ENCODE measurements at places on chromosomes 2 and 18.
A peak's percentile ranks its signal among the peaks of the same experiment; 100 is the strongest.

DNA sequence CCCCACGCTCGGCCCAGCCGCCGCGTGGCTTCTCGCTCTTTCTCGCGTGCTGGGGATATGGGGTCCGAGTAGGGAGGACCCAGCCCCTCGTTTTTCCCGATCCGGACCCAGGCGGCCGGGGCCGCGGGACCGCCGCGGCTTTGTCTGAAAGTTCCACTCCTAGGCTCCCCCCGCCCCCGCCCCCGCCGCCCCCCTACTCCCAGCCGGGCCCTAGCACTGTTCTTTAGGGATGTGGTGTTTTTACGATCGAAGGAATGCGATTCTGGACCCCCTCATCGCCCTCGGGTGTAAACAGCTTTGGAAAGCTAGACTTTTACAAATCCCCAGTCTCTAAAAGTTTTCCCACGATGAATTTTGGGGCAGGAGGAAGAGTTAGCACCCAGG is 819 bp downstream of the TGIF1 start:
- no peak for ATAC-seq

- no peak for ATAC-seq
Measured at GRCh38 chr18:3051718-3052410, 38.9 kb upstream of the LPIN2 start.

DNA sequence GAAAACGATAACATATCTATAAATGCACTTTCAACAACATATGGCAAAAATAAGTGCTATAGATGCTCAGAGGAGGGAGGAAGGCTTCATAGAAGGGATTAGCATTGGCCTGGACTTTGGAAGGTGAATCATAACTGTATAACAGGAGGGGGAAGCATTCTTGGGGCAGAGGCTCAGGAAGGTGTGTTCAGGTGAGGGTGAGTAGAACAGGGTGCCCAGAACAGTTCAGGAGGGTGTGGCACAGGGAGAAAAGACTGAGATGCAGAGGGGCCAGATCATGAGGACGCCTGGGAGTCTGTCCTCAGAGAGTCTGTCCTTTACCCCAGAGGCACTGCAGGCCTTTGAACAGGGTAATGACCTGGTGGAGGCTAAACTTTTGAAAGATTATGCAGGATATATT is 29.3 kb upstream of the MEP1B start:
- no peak for ATAC-seq

GRCh38 chr2:190986221-190986953 is 27.6 kb downstream of the STAT1 start:
- ATAC-seq, result no peak

DNA sequence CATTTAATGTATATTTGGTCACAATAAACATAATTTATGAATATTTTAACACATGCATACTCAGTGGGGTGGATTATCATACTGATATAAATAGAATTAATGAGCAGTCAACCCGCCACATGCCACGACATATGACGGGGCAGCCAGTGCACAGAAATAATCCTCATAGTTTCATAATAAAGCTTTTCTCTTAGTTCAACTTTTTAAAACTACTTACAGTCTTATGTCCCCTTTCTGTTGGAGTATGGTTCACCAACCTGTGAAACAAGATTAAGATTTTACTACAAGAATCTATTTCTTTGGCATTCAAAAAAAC is 75.6 kb upstream of the ETAA1 start:
- no peak for ATAC-seq

GRCh38 chr18:23529604-23530003 is 26.3 kb downstream of the RMC1 start:
- ATAC-seq, result peak; percentile 68

DNA sequence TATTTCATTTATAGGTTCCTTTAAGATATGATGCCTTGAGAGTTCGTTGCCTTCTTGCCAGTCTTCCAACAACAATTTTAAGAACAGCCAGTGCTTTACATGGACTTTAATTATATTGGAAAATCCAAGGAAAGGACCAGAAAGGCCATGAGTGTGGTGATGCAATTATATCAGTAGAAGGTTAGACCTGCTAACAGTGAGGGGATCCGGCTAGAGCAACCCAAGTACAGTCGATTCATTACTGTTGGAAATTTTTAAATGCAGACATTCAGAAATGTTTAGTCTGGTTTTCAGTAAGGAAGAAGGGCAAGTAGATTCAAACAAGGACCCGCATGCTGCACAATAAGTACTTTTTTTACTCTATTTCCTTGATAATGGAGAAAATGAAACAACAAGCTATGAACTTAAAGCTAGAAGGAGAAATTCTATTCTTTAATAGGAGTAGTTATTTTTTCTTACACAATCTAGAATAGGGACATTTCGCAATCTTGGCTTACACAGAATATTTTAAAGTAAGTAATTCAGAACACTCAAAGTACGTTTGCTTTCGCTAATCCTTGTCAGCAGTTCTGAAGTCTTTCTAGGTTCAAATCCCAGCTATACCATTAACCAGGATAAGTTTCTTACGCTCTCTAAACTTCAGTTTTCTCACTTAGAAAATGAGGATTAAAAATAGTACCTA is 405.5 kb downstream of the MEIS1 start:
- peak; percentile 41 for ATAC-seq

GRCh38 chr2:62940697-62941096 is 109.9 kb upstream of the OTX1 start:
- ATAC-seq, result no peak

DNA sequence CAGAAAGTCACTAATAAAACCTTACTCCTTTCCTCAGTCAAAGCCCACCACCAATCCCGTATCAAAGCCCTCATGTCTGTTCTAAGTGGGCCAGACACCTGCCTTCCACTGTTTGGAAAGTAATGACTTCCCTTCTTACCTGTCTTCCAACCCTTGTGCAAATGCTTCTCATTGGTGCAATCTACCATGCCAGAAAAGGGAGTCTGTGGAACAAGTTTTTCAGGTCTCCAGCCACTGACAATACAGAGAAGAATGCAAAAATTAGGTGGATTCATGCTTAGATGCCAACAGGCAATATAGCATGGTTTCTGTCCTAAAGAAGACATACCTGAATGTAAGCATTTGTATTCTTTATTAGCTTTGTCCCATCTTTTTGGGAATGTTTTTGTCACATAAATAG is 1140.6 kb upstream of the LRRTM1 start:
- ATAC-seq, result no peak

DNA sequence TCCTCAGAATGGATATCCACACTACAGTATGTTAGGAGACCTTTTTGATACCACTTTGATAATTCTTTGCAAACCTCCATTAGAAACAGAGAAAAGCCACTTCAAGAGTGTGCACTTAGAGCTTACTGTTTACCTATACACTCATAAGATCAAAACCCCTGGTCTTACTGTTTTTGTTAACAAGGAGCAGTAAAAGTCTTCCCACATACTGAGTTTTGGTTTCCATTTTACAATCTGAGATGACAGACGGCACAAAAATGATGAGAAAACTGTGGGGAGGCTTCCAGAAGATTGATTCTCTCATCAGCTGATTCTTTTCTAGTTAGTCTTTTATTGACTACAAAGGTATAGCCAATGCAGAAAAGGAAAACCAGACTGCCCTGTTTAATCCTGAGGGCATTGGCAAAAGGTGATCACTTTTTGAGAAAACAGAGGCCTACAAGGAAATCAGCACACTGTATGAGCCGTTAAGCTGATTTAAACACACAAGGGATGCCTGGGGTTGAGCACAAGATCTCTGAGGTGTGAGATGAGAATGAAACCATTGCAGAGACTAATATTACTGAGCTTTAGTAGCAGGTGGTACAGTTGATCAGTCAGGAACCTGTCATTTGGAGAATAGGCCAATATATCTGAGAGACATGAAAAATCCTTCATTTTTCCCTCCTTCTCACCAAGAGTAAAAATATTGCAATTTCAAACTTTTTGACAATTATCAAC is 368.6 kb downstream of the GRB14 start:
- no peak for ATAC-seq

DNA sequence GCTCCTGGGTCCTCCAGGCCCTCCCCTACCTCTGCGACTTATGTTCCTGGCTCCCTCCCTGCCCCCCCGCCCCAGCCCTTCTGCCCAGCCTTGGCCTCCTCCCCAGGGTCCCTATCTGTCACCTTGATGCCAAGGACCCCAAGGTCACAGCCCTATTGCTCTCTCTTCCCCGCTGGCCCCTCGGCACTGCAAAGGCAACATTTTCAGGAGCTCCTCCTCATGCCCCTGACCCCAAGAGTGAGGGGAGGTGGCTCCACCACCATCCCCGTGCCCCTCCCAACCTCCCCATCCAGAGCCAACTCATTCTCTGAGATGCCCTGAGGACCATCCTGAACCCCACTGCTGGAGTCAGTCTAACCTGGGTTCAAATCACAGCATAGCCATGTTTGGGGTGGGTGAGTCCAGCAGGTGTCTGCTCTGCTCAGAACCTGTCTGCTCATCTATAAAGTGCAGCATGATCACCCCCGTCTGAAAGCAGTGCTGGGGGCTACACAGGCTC is 11.7 kb downstream of the LIMS2 start:
- ATAC-seq, result no peak

GRCh38 chr2:18379870-18380269 is 180.6 kb downstream of the RDH14 start:
- ATAC-seq, result no peak

DNA sequence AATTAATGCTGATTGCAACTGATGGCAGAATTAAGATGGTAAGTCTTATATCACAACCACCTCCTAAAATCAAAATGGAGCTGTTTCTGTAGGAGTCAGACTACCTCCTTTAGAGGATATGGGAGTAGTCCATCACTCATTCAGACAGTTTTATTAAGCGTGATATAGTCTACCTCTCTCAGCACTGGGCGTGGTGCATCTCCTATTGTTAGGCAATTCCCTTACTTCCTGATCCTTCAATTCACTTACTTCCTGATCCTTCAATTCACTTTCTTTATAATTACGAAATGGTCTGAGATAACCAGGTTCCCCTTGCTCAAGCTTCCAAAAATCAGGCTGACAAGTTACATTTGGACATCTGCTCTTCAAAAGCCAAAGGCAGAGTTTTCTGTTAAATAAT is 31.9 kb downstream of the ATP8B1 start:
- ATAC-seq, result no peak

DNA sequence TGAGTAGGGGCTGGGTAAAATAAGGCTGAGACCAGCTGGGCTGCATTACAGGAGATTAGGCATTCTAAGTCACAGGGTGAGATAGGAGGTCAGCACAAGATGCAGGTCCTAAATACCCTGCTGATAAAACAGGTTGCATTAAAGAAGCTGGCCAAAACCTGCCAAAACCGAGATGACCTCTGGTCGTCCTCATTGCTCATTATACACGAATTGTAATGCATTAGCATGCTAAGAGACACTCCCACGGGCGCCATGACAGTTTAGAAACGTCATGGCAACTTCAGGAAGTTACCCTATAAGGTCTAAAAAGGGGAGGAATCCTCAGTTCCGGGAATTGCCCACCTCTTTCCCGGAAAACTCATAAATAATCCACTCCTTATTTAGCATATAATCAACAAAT is 132.2 kb downstream of the ARL4C start:
- ATAC-seq, result no peak

DNA sequence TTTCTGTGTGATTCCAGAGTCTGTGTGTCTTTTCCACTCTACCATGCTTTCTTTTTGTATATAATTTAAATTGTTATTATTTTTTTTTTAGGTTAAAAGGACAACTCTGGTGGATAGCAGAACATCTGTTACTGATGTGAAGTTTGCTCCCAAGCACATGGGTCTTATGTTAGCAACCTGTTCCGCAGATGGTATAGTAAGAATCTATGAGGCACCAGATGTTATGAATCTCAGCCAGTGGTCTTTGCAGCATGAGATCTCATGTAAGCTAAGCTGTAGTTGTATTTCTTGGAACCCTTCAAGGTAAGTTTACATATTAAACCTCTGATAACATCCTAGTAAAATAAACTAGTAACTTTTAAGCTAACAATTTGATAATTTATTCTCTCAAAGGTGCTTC is 15.3 kb downstream of the SEH1L start:
- no peak for ATAC-seq

DNA sequence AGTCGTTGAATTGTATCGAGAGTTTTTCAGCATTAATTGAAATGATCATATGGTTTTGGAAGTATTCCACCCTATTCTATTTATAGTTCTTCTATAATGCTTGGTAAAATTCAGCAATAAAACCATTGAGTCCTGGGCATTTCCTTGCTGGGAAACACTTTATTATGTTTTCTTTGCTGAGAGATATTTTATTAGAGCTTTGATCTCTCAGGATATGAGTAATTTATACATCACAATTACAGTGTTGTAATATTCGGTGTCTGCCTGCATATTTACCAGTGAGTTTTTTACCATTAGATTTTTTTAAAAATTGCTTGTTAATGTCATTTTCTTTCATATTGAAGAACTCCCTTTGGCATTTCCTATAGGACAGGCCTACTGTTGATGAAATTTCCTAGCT is 402.7 kb upstream of the FSIP2 start:
- ATAC-seq, result no peak

DNA sequence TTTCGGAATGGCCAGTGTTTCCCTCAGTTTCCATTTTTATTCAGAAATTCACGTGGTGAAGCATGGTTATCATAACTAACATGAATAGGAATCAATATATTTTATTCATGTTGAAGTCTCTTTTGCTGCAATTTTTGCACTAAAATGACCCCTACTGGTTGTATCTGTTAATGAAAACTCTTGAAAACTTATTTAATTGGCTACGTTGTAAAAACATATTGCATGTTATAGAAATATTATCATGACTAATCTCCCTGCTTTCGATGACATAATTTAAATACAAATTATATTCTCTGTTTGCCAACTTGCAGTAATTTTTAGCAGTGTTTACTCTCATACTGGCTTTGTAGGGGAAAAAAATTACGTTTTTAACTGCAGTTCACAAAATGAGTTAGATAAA is 3.5 kb downstream of the CRIM1 start:
- no peak for ATAC-seq

DNA sequence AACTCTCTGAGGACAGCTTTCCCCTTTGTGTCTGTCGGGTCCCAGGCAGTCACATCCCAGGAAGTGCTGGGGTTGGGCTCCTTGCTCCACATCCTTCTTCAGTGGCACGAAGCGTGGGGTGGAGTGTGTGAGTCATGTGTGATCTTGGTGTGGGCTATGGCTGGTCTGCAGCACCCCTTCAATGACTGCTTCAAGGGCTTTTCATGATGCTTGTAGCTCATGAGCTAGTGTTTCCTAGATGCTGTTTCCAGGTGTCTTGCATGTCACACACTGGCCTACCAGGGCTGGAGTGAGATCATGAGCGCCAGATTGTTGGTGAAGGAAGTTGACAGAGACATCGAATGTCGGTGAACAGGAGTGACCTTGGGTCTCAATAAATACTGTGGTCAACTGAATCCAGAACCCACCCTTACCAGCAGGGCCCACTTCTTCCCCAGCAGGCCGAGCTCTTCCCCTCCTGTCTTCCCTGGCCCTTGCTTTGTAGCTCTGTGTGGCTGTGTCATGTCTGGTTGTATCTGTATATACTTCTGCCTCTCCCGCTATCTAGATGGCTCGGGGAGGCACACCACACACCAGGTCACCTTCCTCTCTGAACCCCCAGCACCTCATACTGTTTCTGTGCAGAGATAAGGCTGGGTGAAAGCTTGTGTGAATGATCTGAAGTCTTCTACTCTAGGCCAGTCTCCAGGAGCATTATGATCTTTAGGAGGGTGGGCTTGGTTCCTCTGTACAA is 3.8 kb downstream of the C2orf92 start:
- no peak for ATAC-seq

- ATAC-seq, result no peak
Measured at GRCh38 chr2:239638376-239638775, 237.6 kb upstream of the HDAC4 start.

GRCh38 chr2:60820416-60821132 is 60.8 kb upstream of the REL start:
- no peak for ATAC-seq

Measured in SK-N-SH treated with all-trans-retinoic acid at 6 μM for 48 hours (cell line).